ENCODE measurements at places on chromosomes 2 and 18.

- DNase-seq: no peak
These were observed 207.0 kb upstream of the HS6ST1 start for GRCh38 chr2:128525653-128526052.

DNA sequence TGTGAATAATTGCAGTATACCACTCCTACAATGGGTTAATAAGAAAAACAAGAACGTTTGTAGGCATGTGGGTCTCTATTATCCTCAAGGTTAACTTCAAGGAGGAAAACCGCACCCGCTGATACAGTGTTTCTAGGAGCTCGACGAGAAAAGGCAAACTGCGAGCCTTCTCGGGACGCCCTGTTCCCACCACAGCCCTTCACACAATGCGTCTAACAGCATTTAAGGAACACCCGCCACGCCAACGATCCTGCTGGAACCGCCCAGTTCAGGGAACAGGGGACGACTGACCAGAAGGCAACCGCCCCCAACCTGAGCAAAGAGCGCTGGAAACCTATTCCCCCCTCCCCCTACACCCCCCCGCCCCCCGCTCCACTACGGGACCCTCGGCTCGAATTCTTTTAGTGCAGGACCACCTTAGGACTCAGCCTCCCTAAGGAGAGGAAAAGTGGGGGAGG lies 710 bp upstream of the TMSB10 start:
- peak; percentile 75 for DNase-seq

DNA sequence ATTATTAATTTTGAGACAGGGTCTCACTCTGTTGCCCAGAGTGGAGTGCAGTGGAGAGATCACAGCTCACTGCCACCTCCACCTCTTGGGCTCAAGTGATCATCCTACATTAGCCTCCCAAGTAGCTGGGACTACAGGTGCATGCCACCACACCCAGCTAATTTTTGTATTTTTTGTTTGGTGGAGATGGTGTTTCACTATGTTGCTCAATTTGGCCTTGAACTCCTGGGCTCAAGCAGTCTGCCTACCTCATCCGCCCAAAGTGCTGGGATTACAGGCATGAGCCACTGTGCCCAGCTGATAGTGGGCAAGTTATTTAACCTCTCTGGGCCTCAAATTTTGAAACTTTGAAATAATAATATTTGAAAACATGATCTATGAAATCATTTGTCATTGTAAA lies 26.5 kb downstream of the DCAF17 start:
- no peak for DNase-seq

DNA sequence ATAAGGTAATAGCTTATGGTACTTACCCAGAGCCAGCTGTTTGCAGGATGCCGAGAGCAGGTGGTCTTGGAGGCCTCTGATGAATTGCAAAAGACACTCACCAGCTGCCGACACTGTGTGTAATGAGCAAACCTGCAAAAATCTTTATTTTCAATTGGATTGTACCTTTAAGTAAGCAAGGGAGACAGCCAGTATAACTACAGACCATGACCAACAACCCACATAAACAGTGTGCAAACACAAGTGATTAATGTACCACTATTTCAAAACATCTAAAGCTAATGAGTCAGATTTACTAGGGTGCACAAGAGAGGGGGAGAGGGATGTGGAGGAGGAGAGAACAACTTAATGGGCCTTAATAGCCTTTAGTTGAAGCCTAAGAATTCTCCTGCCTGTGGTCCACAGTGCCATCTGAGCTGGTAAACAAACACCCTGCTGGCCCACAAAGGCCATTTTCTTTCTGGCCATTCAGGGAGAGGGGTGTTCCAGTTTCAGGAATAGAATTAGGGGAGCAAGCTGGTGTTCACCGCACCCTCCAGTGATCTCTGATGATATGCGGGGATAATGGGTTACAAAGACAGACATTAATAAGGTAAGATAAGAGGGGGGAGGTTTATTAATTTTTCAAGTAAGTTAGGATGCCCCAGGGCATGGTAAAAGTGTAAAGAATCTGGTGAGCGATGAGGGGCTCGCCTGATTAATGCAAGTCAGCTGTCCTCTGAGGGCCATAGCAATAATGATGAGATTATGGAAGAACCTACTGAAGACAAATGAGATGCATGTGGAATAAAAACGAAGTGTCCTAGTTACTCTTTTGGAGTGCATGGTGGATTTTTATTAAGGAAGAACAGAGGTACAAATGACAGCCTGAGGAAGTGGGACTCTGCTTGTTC lies 196.4 kb downstream of the HRH4 start:
- DNase-seq: no peak

GRCh38 chr2:210227290-210228088 lies 2.2 kb upstream of the ACADL start:
- no peak for DNase-seq

GRCh38 chr2:237920673-237921072 lies 46.1 kb upstream of the UBE2F start:
- peak; percentile 49 for DNase-seq

DNA sequence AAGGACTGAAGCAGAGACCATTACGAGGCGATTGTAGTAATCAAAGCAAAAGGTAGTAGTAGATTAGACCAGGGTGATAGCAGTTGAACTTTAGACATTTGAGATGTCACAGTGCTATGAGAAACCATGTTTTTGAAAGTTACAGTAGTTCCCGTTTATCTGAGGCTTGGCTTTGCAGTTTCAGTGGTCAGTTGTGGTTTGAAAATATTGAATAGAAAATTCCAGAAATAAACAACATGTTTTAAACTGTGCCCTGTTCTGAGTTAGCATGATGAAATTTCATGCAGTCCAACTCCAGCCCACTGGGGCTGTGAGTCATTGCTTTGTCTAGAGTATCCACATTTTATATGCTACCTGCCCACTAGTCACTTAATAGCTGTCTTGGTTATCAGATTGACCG lies 47.5 kb downstream of the ZNF638 start:
- no peak for DNase-seq

- peak; percentile 76 for DNase-seq
These were observed 78.5 kb downstream of the ACSL3 start for GRCh38 chr2:222939208-222939856.

DNA sequence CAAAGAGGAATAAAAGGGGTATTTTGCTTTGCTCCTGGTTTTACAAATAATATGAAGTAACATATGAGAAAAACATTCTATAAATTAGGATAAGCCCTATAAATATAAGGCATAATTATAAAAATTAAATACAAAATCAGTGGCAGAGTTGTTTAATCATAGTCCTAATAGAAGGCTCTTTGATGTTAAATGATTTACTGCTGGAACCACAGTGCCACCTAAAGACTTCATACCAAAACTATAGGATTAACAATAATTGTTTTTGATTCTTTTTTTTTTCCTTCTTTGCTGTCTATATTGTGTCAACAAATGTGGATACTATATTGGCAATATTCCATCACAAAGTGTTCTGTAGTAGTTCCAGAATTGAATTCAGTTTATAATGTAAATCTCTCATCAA lies 837.7 kb upstream of the SLC39A10 start:
- DNase-seq: no peak

DNA sequence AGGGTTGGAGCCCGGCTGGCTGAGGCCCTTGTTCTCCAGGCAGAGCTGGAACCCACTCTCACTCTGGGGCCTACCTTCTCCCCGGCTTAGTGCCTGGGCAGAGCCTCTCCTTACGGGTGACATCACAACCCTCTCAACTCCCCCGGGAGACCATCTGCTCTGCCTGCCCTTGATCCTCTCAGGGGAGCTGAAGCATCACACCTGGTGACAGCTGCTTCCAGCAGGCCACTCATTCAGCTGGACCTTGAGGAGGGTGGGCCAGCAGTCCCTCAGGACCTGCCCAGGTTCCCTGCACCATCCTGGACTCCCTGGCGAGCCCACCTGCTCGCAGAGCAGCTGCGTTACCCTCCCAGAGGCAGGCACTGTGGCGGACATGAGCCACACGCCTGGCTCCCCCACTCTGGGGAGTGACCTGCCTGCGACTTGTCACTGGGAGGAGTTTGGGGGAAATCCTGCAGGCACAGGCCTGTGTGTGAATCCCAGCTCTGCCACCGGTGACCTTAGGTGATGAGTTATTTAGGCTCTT lies 13.1 kb downstream of the HS6ST1 start:
- no peak for DNase-seq

DNA sequence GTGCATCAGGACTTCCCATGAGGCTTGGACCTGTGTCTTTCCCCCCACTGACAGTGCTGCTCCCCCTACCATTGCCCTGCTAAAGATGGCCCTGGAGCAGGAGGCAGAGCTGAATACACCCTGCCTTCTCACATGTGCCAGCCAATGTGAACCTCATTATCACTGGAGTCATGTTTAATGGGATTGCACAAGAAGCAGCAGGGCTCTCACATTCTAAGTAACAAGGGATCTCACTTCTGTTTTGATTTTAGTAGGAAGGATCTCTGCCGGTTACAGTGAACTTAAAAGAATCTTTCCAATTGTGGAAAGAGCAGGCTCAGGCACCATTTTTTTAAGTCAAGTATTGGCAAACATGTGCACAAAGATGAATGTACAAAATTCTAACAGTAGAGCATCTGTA lies 322.1 kb upstream of the MEX3C start:
- DNase-seq: no peak

GRCh38 chr2:15693926-15694588 lies 102.4 kb downstream of the DDX1 start:
- no peak for DNase-seq

DNA sequence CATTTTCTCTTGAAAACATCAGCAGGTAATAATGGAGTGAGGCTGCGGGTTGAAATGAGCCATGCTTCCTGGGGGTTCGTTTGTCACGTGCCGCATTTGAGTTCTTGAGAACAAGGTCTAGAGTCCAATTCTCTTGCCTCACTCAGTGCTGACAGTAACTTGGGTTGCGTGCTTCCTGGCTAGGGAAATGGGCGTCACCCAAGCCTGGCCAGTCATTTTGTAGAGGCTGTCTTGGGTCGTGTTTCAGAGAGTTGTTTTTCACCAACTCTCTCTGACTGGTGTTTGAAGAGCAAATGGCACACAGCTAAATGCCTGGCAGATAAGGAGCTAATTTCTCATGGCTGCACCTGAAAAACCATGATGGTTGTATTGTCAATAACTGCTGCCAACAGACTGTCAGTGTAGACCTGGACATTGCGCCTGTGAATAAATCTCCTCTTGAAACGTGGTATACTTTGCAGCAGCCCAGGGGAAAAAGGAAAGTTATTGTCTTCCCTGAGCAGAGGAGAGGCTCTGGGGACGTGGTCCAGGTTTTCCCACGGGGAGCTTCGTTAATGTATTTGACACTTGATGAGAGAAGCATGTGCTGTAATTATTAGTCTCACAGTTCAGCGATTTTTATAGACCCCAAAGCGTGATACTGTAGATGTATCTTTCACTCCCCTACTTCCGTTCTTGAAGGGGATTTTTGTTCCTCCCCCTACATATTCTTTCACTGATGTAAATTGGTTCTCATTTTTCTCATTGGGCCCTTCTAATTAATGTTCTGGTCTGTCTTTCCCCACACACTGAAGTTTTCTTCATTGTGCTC lies 196.0 kb downstream of the FHOD3 start:
- no peak for DNase-seq

DNA sequence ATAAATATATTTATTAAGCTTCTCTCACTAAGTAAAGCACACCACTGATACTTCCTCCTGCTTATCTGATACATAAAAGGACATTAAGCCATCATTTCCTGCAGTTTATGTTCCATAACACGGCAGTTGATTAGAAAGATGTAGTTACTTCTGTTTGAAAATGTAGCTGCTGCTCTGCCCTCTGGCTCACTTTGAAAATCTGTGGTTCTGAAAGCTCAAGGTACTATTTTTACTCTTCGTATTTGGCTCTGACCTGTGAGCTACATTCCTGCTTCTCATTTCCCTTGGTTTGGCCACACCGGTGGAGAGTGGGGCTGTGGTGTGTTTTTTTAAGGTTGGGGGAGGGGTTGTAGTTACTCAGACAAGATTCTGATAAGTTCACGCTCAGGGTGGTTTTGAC lies 12.8 kb upstream of the TTN start:
- no peak for DNase-seq

GRCh38 chr2:150549381-150549780 lies 61.9 kb upstream of the RND3 start:
- DNase-seq: no peak

DNA sequence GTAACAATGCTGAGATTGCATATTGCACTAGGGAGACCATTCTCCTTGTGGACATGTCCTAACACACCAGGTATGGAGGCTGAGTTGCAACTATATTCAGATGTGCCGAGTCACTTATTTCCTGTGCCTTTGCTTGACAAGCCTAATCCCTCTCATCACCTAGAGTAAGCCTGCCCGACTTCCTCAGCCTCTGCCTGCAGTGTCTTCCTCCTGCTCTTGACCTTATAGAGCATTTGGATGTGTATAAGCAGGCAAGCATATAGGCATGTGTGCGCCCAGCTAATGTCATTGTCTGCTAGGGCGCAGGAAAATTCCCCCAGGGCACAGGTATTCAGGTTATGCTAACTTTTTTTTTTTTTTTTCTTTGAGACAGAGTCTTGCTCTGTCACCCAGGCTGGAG lies 316.9 kb downstream of the CDH2 start:
- no peak for DNase-seq

DNA sequence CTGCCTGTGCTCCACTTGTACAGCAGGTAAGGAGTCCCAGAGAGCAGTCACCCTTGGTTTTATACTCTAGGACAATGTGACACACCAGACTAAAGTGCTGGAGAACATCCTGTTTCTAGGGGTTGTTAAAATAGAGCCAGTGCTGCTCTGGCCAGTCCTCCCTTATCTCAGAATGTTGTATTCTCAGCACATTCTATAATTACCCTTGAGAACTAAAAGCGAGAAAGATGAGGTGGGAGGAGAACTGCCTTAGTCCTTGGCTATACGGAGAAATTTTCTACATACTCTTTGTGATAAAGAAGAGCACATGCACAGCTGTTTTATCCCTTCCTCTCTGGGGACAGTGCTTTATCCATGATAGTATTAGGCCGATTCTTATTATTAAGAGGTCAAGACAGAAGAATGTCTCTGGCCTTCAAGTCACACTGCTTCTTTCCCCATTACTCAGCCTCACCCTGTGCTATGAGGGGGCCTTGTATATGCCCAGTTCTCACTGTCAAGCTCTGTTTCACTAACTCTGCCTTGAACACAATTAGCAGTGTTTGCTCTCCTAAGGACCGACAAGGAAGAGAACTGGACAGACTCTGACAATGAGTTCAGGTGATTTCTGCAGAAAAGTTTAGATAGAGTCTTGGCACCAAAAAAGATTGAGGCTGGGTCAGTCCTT lies 385.8 kb downstream of the TRIB2 start:
- no peak for DNase-seq

DNA sequence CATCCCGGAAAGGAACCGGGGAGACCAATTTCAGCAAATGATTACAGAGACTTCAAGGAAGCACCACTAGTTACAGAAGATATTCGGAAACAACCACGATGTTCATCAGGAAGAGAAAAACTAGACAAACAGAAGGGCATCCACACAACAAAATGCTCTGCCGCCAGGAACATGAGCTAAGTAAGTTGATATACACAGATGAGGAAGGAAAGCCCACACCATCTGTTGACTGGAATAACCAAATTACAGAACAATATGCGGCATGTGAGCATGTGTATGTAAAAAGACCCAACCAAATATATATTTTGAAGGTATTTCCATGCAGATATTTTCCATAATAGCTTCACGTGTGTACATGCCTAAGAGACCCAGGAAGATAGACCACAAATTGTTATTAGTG lies 47.0 kb downstream of the ACKR3 start:
- DNase-seq: no peak

GRCh38 chr2:128320192-128320905 lies 1.7 kb upstream of the HS6ST1 start:
- peak; percentile 60 for DNase-seq

All from activated effector memory CD4-positive, alpha-beta T cell treated with anti-CD3 and anti-CD28 coated beads, Interleukin-2, amount 50 U/mL, for 16 hours (primary cell).